ENCODE measurements at places on chromosomes 5 and 9. TPM values are rescaled to one million over a fixed set of nuclear protein-coding genes. Genes with fewer than 3 reads are reported as not detected.

Gene BTNL9
- 0.99 TPM for total RNA-seq

Gene GZMA
- not detected for total RNA-seq

GRCh38 chr5:112146323-112147226 is 272.5 kb downstream of the EPB41L4A start:
- peak; percentile 47 for DNase-seq

DNA sequence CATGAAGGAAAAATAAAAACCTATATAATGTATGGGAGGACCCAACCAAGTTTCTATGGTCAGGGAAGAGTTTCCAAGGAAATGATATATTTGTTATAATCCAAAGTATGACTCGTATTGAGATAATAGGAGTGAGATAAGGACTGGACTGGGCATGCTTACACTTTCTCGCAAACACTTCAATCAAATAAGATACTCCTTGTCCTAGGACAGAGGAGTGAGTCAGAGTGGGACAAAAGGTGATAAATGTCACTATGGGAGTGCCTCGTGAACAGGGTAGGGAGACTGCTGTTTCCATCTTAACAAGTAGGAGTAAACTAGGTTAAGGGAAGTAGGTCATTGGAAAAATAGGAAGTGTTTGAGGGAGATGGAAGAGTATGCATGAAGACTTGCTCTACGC is 47.2 kb downstream of the MACIR start:
- DNase-seq, result no peak

GRCh38 chr9:100577776-100578448 is at the start of gene CAVIN4:
TSS of gene CAVIN4 (plus strand) at chr9:100578079. CDS start at chr9:100578144, 65 bp downstream.
- no peak for DNase-seq

Gene FGFR4
- 51.3 TPM for total RNA-seq

Gene SLC9A3
- total RNA-seq, result 2.9 TPM

GRCh38 chr5:58262226-58262625 is 197.7 kb downstream of the PLK2 start:
- DNase-seq, result no peak

GRCh38 chr9:93089481-93089991 is 6.5 kb upstream of the CARD19 start:
- DNase-seq, result no peak

Gene PCDHGB3
- total RNA-seq, result not detected

- peak; percentile 90 for DNase-seq
These were observed 284.9 kb upstream of the IRX1 start for GRCh38 chr5:3310541-3311261.

DNA sequence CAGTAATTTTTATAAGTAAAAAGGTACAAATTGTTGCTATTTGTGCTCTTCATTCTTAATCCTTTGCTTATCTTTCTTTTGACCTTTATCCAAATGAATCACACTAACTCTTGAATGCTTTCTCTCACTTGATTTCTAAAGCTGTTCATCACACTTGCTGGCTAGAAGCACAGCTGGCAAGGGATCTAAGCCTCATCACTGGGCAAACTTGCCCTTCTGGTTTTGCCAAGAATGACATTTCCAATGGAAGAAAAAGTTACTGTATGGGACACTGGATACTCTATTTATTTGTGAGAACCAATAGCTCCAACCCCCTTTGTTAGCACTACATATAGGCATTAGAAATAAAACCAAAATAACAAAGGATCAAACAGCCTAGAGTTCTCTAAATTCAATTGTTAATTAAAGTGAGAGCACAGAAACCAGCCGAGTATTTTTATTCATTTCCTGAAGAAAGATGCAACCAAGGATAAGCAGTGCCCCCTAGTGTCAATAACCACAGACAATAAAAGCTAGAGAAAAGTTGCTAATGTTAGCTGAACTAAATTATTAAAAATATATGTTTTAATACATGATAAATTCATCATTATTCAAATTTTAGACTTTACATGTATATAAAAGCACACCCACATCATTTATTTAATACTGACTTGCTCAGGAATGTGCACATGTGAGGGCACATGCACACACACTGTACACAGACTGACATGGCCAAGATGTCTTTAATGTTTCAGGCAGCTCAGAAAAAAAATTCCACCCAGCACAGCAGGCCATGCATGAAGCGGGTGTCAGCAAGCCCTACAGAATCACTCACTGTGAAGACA is 59.8 kb upstream of the POU5F2 start:
- peak; percentile 90 for DNase-seq

DNA sequence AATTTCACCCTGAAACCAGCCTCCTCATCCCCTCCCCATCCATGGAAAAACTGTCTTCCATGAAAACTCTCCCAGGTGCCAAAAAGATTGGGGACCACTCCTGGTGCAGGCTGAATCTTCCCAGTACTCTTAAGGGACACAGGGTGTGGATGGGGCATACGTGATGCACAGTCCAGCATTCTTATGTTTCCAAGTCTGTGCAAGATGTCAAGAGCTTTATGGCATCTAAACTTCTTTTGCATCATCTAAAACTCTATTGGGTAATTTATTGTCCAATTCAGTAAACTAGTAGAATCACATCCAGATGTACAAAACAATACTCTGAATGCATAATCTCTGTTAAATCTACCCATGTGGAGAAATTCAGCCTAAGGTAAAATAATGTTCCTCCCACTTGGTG is 9.3 kb upstream of the FGD3 start:
- DNase-seq, result no peak

- no peak for DNase-seq
These were observed 312.5 kb downstream of the NPR3 start for GRCh38 chr5:33023649-33024048.

DNA sequence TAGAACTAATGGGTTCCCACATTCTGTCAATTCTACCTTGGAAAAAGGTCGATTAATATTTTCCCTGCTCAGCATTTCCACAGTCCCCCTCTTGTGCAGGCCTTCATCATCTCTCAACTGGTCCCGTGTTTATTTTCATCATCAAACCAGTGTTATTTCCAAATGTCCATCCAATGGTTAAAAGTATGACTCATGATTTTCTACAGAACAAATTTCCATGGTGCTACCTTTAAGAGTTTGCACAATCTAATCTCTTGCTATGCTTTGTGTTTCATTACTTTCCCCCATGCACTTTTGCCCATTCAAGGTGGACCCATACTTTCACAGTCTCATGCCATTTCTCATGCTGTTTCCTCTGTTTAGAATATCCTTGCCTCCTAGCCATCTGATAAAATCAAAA is 143.7 kb downstream of the CCDC192 start:
- DNase-seq, result no peak

- no peak for DNase-seq
These were observed 45.4 kb upstream of the ELL2 start for GRCh38 chr5:96007051-96007450.

DNA sequence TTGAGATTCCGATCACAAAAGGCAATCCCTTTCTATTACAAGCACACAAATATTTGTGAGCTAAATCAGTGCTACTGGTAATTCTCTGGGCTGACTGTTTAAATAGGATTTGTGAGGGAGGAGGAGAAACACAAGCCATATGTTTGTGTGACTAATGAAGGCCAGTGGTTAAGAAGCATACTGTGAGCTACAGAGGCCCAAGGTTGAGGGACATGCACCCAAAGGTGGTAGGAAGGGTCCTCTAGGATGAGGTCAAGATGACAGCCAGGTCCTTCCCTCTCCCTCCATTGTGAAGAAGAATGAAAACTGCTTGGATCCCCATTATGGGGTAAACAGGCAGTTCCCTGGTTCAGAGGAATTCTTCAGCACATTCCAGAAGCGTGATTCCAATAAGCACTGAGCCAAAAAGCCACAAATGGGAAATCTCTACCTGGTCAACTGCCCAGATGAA is 83.9 kb downstream of the SPOCK1 start:
- DNase-seq, result peak; percentile 56

DNA sequence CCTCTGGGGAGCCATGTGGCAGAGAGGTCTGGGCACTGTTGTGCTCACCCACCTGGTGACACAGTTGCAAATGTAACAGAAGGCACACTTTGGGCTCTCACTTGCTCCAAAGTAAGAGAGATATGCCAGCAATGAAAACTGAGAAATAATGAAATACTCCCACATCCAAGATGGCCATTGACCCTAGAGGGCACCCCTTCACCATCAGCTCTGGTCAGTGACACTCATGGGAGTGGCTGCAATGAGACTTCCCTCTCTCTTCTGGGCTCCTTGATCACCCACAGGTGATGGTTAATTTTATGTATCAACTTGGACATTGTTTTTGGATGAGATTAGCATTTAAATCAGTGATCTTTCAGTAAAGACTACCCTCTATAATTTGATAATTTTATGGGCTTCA is 248.4 kb downstream of the CDH12 start:
- DNase-seq, result no peak

Gene CDC14B
- total RNA-seq, result 14.8 TPM

Gene EDIL3
- 4.7 TPM for total RNA-seq

DNA sequence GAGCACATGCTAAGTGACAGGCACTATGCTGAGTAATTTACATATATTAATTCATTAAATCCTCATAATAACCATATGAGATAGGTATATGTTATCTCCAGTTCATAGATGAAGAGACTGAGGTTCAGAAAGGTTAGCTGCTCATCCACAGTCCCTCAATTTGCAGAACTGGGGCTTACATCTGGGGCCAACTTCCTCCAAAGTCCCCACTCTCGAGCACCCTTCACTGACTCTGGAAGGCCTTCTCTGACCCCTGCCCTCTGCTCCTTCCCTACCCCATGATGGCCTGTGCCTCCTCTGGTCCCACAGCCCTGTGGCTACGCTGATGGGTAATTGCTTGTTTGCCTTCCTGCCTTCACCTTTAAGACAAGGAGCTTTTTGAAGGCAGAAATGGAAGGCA is 71.6 kb downstream of the C5orf15 start:
- no peak for DNase-seq

GRCh38 chr9:133711428-133712220 is 26.5 kb downstream of the SARDH start:
- DNase-seq, result no peak

Gene IRX1
- 16.7 TPM for total RNA-seq

GRCh38 chr9:36049408-36049807 is 12.7 kb downstream of the RECK start:
- DNase-seq, result no peak

DNA sequence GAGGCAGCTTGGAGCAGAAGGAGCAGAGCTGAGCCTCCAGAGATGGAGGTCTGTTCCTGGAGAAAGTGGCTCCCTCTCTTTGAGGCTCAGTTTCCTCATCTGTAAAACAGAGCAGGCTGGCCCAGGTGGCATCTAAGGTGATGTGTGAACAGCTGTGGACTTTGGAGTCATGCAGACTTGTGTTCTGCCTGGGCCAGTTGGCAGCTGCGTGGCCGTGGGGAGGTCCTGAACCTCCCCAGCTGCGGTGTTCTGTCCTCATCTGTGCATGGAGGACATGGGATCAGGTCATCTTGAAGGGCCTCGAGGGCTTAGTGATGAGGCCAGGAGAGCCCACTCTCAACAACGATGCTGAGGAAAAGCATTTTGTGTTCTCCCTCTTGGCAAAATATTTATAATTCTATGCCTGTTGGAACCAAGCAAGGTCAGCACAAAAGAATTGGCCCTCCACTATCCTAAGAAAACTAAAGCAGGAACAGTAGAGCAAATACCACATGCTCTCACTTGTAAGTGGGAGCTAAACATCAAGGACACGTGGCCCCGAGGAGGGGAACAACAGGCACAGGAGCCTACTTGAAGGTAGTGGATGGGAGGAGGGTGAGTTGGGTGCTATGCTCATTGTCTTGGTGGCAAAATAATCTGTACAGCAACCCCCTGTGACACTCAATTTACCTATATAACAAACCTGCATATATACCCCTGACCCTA is 63.2 kb upstream of the COL15A1 start:
- no peak for DNase-seq

DNA sequence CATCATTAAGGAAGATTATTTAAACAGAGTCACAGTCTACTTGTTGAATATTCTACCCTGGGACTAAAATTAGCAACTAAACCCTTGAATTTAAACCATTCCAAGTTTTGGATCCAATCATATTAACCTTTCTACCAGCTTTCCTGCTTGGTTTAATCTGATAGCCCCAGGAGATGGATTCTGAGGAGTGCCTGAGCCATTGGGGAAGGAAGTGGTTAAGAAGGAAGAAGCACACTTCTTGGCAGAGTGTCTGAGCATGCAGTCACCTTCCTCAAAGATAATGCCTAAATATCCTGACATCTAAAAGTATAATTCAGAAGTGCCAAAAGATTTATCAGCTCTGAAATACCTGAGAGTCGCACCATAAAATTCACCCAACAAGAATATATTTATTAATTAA is 74.1 kb upstream of the SNCAIP start:
- DNase-seq, result no peak

DNA sequence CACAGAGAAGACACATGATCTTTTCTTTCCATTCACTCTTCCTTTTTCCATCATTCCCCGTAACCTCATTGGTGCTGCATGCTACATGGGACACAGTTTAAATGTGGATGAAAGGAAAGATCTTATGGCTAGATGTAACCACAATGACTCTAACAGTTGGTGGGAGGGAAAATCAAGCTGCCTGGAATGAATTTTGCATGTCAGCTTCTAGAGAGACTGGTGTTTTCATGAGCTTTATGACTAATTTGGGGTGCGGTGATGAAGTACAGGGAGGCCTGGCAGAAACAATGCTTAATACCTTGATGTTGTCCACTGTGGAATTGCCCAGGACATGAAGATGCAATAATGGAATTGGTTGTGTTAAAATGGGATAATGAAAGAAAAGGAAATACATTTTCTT is 55.9 kb upstream of the MYO10 start:
- DNase-seq, result peak; percentile 43

DNA sequence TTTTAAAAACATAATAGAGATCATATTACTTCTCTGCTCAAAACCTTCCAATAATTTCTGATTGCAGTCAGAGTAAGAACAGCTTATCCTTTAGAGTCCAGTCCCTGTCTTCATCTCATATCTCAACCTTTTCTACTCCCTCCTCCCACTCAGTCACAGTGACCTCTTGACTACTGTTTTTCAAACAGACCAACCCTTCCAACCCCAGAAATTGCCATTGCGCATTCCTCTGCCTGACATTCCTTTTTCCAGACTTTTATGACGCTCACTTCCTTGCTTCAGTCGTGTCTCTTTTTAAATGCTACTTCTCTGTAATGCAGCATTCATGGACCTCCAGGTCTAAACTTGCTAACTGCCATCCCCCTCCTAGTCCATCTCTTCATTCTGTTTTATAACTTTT is 800.5 kb downstream of the BRINP1 start:
- no peak for DNase-seq

Gene NMUR2
- not detected for total RNA-seq

GRCh38 chr9:99635032-99635431 is 186.7 kb upstream of the NR4A3 start:
- DNase-seq, result no peak

DNA sequence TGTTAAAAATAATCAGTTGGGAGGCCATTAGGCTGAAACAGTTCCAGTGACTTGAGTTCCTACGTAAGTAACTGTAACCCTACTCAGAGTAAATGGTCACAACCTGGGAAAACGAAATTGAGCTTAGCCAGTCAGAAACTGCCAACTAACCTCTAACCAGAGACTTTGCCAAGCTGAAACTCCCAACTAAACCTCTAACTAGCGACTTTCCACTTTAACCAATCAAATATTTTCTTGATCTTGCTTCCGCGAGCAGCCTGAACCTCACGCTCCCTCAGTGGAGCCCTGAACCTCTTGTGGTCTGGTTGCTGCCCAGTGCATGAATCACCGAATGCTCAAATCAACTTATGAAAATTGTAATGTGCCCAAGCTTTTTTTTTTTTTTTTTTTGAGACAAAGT is 156.2 kb downstream of the MED10 start:
- DNase-seq, result no peak

- DNase-seq, result no peak
These were observed 49.8 kb upstream of the FCN1 start for GRCh38 chr9:134967547-134967930.

Measured in MG63 (cell line).